ENCODE measurements at places on chromosomes 6 and 20. TPM values are rescaled to one million over a fixed set of nuclear protein-coding genes. Genes with fewer than 3 reads are reported as not detected.

Gene PCK1
- total RNA-seq = 0.17 TPM

Gene TNFRSF6B
- total RNA-seq = not detected

DNA sequence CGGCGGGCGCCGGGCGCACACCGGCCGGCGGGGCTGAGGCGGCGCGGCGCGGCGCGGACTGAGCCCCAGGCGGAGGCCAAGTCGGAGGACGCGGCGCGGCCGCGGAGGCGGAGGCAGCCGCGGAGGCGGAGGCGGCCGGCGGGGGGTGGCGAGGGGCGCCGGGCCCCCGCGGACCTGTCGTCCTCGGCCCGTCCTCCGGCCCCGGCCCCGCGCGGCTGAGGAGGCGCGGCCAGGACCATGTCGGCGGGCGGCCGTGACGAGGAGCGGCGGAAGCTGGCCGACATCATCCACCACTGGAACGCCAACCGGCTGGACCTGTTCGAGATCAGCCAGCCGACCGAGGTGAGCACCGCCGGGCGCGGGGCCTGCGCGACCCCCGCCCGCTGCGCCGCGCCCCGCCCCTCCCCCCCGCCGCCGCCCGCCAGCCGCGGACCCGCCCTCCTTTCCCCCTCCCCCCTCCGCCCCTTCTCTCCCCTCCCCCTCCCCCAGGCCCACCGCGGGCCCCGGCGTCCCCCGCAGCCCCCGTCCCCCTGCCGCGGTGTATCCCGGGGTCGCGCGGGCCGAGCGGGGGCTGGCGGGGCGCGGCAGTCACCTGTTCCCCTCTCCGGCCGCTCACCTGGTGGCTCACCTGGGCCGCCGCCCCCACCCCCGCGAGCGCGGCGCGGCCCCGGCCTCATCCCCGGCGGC, at the start of gene AFDN:
Gene AFDN (plus strand): TSS at position 16 of the 687 bp plus-strand sequence. CDS start 222 bp downstream, at position 238.
- H3K4me1 ChIP-seq = peaks cover 45% of the 10 kb centered on the region
- peaks cover 5% of the 10 kb centered on the region for H3K27me3 ChIP-seq
- H3K36me3 ChIP-seq = peaks cover 8% of the 10 kb centered on the region
- peak within 1 kb of the TSS; percentile 93 for H3K27ac ChIP-seq
- peak within 1 kb of the TSS; percentile 94 for H3K4me3 ChIP-seq
- DNase-seq = peak; percentile 47

GRCh38 chr6:27839626-27840475, 72.3 kb downstream of the OR2B2 start:
- no peak overlapping the region for H3K4me3 ChIP-seq
- H3K4me1 ChIP-seq = peaks cover 21% of the 10 kb centered on the region
- DNase-seq = no peak

DNA sequence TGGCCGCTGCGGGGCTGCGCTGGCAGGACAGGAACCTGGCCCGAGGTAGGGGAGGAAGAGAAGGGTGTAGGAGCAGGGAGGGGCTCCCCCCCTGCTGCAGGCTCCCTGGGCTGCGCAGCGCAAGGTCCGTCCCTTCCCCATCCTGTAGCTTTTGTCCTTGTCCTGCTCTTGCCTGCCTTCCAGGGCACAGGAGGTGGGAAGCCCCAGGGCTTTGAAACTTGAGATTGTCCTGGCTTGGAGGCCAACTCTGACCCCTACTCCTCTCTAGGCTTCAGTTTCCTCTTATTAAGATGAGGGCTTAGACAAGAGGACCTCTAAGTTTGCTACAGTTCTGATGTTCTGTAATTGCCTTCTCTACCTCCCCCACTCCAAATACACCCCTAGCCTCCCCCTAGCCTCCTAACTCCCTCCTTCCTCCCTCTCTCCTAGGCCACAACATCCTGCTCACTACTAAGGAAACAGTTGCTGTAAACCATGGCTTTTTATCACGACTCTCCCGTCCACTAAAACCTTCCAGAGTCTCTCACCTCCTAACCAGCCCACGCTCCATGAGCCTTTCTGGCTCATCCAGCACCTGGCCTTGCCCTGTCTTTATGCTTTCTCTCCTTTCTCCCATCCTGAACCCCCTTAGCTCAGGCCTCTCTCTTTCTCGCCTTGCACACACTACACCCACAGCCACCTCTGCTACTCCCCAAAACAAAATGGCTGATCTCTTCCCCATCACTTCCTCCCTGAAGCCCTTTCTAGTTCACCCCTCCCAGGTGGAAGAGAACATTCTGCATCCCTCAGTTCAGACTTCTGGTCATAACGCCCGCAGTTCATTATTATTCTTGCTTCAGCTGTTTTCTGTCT, 10.2 kb downstream of the UNC5CL start:
- peak overlapping the region; percentile 4 for H3K27ac ChIP-seq
- H3K4me3 ChIP-seq = peak overlapping the region; percentile 64
- no peaks in the 10 kb centered on the region for H3K27me3 ChIP-seq
- no peak for DNase-seq

All from WTC11 (cell line).